ENCODE measurements at places on chromosomes 3 and 15.

- DNase-seq: no peak
These were observed 25.0 kb downstream of the SCG3 start for GRCh38 chr15:51706291-51706690.

DNA sequence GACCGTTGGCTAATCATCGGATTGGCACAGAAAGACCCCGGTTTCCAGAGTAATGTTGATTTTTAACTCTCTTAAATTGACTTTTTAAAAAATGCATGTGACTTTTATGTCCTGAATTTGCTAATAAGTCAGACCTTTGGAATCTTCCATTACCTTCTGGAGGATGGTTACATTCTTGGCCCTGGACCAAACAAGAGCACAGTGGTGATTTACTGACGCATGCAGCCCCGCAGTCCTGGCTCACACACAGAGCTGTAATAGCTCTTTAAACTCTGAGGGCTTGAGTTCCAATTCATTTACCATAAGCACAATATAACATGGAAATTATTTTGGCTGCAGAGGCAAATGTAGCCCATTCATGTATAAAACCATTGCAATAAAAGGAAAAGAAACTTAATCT is 25.1 kb downstream of the SOX14 start:
- DNase-seq: no peak

DNA sequence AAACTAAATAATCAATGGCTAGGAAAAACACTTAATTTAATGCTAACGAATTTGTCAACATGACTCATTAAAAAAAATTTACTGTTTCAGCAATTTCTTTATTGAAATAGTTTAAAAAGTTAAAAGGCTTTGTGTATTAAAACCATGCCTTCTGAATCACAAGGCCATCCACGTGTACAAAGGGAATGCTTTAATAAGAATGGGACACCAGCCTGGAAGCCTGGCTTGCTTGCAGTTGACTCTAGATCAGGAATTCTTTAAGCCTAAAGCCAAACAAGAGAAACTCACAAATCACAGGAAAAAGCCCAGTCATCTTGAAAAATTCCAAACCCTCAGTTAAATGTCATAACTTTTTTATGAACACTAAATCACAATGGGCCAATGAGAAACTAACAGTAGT is 137.6 kb downstream of the PEAK1 start:
- no peak for DNase-seq

DNA sequence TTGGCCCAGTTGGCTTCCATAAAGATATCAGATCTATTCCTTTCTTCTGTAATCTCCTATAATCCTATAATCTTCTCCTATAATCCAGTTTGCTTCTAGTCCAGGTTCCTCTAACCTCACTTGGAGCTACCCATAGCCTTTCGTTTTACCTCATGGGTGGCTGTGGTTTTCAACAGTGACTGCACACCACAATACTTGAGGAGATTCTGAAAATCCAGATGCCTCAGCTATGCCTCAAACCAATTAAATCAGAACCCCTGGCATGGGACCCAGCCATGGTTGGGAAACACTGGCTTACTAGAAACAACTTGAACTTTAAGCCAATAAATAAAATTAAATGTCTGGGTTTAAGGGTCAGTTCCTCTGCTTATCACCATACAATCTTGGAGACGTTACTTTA is 86.1 kb upstream of the NTRK3 start:
- DNase-seq: no peak

GRCh38 chr15:68555679-68556037 is 23.1 kb upstream of the CORO2B start:
- no peak for DNase-seq

- no peak for DNase-seq
These were observed 247.8 kb upstream of the MCTP2 start for GRCh38 chr15:93983526-93983925.

GRCh38 chr3:182971637-182972036 is 8.7 kb downstream of the DCUN1D1 start:
- no peak for DNase-seq

GRCh38 chr3:112627919-112628466 is 12.9 kb downstream of the CCDC80 start:
- DNase-seq: no peak

GRCh38 chr15:50260969-50261496 is 4.5 kb downstream of the HDC start:
- DNase-seq: no peak

DNA sequence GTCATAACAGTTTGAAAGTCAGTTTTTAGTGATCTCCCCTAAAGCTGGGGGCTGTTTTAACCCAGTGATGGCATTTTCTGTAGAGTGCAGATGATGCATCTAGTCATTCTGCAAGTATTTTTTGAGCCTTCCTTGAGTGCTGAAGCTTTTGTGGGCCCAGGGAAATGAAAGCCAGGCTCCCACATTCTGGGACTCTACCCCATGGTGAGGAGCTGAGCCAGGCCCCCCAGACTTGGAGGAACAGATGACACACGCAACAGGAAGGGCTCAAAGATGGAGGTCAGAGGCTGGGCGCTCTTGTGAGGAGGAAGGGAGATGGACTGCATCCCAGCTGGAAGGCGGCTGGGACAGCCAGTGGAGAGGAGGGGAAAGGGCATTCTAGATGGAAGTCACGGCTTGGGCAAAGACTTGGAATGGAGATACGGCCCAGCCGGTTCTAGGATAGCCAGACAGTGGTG is 40.8 kb downstream of the MRAS start:
- no peak for DNase-seq

DNA sequence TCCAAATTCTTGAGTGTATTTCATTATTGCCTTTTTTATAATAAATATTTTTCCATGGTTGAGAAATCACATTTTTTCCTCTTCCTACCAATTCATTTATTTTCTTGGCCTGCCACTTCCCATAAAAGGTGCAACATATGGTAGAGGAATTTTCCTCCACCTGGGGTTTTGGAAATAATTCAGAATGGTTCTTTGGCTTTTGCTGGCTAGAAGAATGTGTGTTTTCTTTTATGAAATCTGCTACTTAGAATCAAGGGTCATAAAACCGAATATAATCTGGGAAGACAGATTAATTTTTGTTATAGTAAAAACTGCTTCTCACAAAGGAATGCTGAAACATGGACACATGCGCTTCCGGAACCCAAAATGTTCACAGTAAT is 54.0 kb upstream of the POMGNT2 start:
- no peak for DNase-seq
